NCI-H524 (cell line): ENCODE measurements at places on chromosomes 3 and 15.

DNA sequence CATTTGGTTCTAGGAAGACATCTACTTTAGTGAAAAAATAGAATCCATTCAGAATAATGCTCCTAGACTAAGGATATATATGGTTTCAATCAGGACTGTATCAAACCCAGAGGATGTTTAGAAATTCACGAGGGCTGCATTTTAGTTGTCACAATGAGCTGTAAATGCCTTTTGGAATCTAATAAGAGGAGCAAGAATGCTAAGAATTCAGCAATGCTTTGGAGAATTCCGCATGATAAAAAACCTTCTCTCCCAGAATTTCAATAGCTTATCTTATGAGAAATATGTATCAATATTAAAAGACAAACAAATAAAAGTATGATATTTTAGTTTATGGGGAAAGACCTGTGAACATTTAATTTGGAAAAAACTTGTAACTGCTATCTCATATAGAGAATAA, 885.1 kb downstream of the ZPLD1 start:
- DNase-seq, result no peak

GRCh38 chr3:46979958-46980497, 562 bp downstream of the NBEAL2 start:
- DNase-seq, result no peak

GRCh38 chr3:53211706-53212702, 43.8 kb downstream of the TKT start:
- no peak for DNase-seq

GRCh38 chr3:2096216-2096615, 2.5 kb upstream of the CNTN4 start:
- no peak for DNase-seq

- DNase-seq, result no peak
Observed at GRCh38 chr15:36644191-36644896, 64.9 kb downstream of the CDIN1 start.

- DNase-seq, result peak; percentile 20
Observed at GRCh38 chr3:38454178-38454883, 641 bp downstream of the ACVR2B start.

DNA sequence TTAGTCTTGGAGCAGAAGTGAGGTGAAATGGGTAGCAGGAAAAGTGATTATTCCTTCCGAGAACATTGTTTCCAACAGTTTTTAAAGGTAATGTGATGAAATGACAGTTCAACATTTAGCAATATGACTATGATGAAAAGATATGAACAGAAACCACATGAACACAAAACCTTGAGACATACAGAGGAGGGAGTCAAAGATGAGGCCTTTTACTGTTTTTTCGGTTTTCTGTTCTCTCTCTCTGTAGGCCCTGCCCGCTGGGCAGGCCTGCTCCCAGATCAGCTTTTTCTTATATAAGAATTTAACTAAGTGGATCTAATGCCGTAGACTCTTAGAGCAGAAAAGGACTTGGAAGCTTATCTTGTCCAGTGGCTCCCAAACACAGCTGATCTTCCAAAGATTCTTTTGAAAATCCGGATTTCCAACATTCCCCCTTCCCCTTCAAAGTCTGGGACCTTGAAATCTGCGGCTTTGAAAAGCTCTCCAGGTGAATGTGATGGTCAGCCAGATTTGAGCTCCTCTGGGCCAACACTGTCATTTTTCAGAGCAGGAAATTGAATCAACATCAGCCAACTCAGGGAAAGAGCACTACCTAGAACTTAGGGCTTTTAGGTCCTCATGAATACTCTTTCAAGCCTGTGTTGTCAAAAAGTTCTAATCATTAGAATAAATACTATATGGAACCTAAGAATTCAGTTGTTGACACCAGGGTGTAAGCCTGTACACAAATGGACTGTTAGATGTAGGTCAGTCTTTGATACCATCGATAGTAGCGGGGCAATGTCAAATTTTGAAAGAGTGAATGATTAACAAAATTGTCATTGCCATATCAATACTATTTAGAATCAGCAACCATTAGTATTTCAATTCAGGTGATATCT, 372.7 kb downstream of the SHQ1 start:
- DNase-seq, result no peak

DNA sequence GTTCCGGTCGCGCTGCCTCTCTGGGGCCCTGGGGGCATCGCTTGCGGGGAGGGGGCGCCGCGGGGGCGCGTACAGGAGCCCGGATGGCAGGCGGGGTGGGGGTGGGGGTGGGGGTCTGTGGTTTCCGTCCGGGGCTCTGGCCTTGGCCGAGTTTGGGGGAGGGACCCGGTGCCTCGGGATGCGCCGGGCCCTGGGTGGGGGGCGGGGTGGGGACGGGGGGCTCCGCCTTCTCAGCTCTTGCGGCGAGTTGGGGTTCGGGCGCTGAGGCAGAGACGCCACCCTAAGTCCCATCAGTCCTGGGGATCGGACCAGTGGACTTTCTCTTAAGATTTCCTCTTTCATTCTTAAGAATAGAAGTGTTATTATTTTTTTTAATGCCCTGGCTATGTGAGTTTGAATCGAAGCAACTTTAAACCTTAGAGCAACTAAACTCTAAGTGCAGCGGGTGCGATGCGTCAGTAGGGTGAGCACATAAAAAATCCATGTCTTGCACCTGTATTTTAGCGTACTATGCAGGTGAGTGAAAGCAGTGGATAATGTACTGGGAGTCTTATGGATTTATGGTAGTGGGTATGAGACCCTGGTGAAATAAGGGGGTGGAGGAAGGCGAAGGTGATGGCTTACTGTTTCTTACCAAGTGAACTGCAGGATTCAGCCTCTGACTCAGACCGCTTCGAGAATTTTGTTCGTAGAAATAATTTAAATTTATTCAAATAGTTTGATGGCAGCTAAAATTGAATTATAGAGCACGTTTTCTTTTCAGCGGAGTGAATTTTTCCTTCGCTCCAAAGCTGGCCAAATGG, 762 bp downstream of the CTNNB1 start:
- peak; percentile 13 for DNase-seq

GRCh38 chr3:126025116-126025729, 56.2 kb downstream of the ROPN1B start:
- no peak for DNase-seq

DNA sequence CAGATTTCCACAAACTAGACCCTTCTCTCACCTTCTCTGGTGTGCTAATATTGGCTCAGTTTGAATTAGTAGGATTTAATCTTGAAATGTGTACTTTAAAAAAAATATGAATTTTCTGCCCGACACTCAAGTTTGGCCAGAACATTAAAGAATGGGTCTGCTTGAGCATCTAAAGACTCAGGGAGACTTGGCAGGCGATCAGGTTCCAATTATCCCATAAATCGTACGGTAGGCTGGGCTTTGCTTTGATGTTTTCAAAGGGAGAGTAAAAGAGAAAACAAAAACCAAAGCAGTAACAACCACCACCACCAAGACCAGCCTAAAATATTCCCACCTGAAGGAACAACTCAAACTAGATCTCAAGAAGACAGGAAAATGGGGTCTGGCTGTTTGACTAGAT, 230.8 kb downstream of the EBLN2 start:
- DNase-seq, result no peak

- peak; percentile 99 for DNase-seq
Observed at GRCh38 chr3:139521816-139522215, 17.7 kb downstream of the RBP1 start.

- DNase-seq, result no peak
Observed at GRCh38 chr3:43895573-43895972, 204.8 kb downstream of the ABHD5 start.

DNA sequence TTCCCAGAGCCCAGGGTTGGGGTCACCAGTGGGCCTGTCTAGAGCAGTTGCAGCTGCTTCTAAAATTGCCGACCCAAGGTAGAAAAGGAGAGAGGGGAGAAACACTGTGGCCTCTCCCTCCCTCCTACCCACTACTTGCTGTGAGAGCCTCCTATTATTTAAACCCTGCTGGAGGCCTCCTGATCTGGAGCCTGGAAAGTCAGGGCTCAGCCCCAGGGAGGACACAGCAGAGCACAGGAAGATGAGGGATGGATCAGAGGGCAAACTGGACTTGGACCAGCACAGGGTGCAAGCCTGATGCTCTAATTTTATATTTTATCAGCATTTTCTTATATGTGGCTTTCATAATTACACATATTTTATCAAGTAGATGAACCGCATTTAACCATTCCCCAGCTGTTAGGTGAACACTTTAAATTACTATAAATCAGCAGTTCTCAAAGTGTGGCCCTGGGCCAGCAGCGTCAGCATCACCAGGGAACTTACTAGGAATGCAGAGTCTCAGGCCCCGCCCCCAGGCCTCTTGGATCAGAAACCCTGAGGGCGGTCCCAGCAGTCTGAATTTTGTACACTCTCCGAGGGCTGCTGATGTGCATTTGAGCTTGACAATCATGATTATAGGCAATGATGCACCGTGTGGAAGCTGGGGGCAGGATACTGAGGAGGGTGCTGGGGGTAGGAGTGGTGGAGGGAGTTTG, 26.7 kb downstream of the SMAD3 start:
- no peak for DNase-seq

GRCh38 chr3:149224736-149225594, 3.3 kb upstream of the CP start:
- DNase-seq, result no peak

DNA sequence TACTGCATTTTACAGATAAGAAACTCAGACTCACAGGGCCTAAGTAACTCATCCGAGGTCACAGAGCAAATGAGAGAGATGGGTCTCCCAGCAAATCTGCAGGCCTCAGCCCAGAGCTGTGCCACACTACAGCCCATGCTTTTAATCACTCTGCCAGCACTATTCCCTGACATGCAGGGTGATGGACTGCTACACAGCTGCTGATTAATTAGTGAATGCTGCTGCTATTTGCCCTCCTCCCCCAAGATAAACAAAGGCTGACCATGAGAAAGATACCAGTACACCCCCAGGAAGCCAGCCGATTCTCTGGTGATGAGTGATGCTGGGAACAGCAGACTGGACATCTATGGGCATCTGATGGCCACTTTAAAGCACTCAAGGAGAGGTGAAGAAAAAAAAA, 39.3 kb downstream of the RFTN1 start:
- DNase-seq, result no peak

DNA sequence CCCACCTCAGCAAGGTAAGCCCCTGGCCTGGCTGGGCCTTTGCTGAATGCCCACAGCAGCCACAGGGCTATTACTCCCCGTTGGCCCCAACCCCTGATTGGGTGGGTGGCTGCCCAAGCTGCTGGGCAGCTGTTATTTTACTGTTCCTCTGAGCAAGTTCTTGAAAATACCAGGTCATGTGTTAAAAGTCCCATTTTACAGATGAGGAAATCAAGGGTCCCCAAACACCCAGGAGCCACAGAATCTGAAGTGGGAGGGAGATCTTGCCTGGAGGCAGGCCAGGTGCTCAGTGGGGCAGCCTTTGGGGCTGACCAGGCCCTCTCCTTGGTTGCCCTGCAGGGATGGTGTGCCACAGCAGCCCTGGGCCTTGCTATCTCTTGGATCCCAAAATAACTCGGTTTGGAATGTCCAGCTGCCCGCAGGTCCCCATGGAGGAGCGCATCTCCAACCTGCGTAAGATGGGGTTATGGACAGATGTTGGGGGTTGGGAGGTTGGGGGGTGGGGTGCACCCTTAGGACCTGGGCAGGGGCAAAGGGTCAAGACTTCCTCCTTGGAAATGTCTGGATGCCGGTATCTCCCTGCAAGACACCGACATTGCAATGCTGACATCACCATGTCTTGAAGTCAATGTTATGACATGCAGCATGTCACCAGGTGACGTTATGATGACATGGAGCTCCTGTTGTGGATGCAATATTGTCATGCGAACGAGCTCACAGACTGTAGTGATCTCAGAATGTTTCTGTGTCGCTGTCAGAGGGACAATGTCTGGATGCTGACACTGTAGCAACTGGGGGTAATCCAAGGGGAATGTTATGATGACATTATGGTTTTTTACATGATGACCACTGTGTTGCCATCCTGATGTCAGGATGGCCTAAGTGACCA, 13.3 kb upstream of the CSPG4 start:
- no peak for DNase-seq

GRCh38 chr3:61081554-61081953, 169.7 kb downstream of the FHIT start:
- DNase-seq, result no peak

GRCh38 chr3:77835921-77836320, 796.0 kb downstream of the ROBO2 start:
- no peak for DNase-seq

DNA sequence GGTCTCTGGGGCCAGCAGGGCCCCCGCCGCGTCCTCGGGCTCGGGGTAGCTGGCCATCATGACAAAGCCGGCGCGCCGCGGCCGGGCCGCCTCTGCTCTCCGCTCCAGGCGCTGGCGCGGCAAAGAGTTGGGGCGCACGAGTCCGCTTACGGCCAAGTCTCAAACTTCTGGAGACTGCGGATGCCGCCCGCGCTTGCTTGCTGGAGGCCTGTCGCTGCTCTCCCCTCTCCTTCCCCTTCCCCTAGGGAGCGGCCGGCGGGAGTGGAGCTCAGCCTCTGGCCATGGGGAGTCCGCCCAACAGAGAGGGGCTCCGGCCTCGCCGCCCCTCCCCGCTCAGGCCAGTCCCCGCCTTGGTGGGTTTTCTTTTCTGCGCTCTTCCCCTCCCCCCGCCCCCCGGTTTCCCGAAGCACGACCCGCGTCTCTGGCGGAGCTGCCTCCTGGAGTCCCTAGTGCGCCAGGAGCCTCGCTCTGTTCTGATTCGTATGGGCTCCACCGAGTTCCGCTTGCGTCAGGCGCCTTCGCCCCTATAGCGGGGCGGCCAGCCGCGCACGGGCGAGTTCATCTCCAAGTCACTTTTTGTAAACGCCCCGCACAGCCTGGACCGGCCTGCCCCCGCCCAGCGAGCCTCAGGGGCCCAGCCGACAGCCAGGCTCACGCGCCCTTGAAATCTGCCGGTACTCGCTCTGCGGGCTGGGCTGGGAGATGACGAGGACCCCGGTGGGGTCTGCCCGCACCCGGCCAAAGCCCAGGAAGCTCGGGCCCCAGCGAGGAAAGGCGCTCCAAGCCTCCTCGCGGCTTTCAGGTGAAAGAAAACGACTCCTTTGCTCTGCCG, at the start of the genes FOXL2 and FOXL2NB:
Gene FOXL2, minus strand, starts transcription at position 475 of the 832 bp plus-strand sequence. Its CDS starts 415 bp downstream, at position 60.
Gene FOXL2NB, plus strand, starts transcription at position 555 of the 832 bp plus-strand sequence. Its CDS starts 148 bp downstream, at position 703.
- peak; percentile 49 for DNase-seq

- DNase-seq, result no peak
Observed at GRCh38 chr15:68386587-68387288, 45.2 kb downstream of the ITGA11 start.

DNA sequence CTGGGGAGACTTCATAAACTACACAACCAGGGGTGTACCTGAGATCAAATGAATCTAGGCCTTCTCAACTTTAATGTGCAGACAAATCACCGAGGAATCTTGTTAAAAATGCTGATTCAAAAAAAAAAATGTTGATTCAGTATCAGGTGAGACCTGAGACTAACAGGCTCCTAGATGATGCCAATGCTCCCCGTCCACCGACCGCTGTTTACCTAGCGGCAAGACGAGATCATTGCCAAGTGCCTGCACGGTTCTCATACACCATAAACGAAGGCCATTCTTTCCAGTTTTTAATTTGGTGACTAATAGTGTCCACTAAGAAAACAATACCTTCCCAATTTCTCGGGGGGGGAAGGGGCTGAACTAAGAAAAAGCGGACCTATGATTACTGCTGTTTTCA, 2.5 kb upstream of the FSIP1 start:
- no peak for DNase-seq

- peak; percentile 88 for DNase-seq
Observed at GRCh38 chr3:187139126-187139894, at the start of gene RPL39L. Gene RPL39L, minus strand, starts transcription at chr3:187139496. Its CDS starts 18,196 bp downstream, at chr3:187121300.
